ENCODE measurements at places on chromosomes 12 and 14. TPM values are rescaled to one million over a fixed set of nuclear protein-coding genes. Genes with fewer than 3 reads are reported as not detected.

- no peak for DNase-seq
Measured at GRCh38 chr14:76931631-76932402, 96.7 kb downstream of the IRF2BPL start.

The HELB gene
- 1.5 TPM for total RNA-seq

DNA sequence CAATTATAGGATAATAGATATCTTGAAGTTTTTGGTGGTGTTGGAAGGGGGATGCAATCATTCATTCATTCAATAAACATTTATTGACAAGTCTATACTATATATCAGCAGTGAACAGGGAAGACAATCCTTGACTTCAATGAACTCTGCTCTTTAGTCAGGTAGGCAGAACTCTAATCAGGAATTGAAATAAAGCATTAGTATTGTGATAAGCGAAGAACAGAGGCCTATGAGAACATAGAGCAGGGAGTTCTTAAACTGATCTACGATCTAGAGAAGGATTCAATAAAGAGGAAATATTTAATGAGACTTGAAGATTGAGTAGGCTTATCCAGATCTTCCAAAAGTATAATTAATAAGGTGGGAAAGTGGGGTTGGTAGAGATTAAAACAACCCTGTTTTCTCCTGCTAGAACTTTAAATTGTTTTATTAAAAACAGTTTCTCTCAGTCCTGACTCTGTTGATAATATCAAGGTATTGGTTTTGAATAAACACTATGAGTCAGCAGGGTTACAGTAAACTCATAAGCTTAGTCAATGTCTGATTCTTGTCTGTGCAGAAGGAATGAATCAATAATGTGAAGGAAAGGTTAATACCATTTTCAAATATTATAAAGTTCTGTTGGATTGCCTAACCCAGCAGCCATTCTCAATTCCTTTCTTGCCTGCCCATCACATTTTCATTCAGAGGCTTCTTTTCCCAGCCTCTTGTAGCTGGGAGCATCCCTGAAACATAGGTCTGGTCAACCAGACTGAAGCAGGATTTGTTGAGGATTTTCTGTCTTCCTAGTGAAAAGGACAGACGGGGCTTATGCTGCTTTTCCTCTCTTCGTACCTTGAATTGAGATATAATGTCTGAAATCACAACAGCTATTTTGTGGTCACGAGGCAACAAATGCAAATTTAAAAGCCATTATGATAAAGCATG lies 38.9 kb upstream of the KTN1 start:
- no peak for DNase-seq

DNA sequence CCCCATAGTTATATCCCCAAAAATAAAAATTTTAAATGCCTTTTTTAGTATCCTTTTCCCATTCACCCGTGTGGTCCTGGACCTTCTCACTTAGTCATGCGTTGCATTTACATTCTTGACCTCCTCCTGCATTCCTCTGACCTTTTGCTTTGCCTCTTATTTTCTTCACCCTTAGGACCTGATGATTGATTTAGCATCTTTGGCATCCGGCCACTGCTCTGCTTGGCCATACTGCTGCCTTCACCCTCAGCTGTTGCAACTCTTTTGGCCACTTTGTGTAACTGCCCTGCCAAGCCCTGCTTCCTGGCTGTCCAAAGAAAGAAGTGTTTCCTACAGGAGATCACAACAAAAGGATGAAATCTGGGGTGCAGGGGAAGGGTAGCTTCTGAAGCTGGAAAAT lies 48.8 kb upstream of the SLC38A4 start:
- DNase-seq: peak; percentile 80

The KLRC1 gene
- not detected for total RNA-seq

DNA sequence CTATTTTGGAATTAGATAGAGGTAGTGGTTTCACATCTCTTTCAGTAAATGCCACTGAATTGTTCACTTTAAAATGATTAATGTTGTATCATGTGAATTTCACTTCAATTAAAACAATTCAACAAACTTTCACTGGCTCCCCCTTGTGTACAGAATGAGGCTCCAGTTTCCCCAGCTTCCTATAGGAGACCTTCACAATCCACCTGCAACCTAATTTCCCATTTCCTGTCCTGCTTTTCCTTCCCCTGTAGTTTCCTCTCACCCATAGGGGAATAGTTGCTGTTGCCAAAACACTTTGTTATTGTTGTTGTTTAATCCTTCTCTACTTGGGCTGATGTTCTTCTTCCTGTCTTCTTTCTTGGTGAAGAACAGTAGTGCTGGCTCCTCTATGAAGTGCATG lies 59.8 kb downstream of the NPAS3 start:
- no peak for DNase-seq
